ENCODE measurements at places on chromosomes 1 and 21. TPM values are rescaled to one million over a fixed set of nuclear protein-coding genes. Genes with fewer than 3 reads are reported as not detected.

Gene OR13G1
- not detected for total RNA-seq

DNA sequence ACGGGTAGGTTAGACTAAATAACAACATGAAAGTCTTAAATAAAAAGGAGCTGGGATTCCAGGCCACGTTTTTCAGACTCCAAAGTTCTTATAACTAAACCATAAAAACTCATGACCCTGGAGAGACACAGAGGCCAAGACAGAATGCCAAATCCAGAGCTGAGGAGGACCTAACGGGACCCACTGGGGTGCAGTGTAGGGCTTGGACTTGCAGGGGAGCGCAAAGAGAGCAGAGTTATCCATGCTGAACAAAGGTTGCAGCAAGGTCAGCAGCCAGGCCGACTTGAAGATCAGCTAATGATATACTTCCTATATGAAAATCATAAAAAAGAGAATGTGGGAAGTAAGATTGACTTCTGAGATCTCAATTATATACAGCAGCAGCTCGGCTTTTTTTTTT lies 237.1 kb downstream of the TM2D1 start:
- DNase-seq = no peak

Gene NES
- 3.2 TPM for total RNA-seq

- DNase-seq = no peak
Observed at GRCh38 chr1:47328992-47329391, 4.6 kb upstream of the CMPK1 start.

- DNase-seq = no peak
Observed at GRCh38 chr1:103937763-103938357, 188.2 kb downstream of the AMY1C start.
